Fibroblast of the aortic adventitia (primary cell): ENCODE measurements at places on chromosomes 13 and 19.

GRCh38 chr13:97348569-97349100, 85.3 kb upstream of the RAP2A start:
- no peak for DNase-seq

DNA sequence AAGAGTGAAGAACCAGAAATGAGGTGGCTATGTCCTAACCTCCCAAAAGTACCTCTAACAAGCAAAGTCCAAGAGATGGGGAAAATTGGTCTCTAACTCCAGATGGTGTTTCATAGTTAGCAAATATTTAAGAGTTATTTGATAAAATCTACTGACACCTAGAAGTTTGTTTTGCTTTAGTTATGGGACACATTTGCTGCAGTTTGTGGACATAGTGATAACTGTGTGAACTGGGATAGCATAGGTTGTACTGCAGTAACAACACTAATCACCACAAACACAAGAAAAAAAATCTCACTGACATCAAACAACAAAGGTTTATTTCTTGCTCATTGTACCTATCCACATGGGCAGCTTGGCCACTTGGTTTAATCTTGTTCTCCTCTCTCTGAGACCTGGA, 965.0 kb upstream of the SPRY2 start:
- no peak for DNase-seq

DNA sequence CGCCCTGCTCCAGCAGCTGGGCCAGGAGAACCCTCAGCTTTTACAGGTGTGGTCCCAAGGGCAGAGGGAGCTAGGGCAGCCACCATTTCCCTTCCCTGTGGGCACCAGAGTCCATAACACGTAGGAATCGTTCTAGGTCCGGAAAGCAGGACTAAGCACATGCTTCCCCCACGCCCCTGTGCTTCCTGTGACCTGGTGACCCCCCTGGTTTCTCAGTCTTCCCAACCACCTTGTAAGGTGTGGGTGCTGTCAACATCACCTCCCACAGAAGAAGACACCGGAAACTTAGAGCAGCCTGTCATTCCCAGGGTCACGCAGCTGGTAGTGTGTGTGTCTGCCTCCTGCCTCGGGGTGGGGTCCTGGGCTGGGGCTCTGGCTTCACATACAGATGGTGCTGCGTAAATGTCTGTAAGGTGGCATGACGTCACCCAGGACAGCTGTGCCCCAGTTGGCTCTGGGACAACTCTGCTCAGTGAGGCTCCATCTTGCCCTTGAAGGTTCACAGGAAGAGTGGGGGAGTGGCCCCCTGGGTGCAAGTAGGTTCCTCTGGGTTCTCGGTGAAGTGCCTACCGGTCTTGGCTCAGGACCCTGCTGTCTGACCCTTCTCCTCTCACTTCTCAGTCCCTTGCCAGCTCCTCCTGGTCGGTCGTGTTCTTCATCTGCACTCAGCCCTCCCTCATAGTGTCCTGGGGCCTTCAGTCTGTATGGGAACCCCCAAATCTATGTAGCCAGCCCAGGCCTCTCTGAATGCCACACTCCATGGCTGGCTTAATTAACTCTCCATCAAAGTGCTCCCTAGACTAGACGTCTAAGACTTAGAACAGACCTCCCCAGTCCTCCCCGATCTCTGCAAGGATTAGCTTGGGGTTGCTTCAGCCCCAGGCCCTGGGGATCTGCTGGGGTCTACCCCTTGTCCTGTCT, 4.0 kb downstream of the RAD23A start:
- no peak for DNase-seq

DNA sequence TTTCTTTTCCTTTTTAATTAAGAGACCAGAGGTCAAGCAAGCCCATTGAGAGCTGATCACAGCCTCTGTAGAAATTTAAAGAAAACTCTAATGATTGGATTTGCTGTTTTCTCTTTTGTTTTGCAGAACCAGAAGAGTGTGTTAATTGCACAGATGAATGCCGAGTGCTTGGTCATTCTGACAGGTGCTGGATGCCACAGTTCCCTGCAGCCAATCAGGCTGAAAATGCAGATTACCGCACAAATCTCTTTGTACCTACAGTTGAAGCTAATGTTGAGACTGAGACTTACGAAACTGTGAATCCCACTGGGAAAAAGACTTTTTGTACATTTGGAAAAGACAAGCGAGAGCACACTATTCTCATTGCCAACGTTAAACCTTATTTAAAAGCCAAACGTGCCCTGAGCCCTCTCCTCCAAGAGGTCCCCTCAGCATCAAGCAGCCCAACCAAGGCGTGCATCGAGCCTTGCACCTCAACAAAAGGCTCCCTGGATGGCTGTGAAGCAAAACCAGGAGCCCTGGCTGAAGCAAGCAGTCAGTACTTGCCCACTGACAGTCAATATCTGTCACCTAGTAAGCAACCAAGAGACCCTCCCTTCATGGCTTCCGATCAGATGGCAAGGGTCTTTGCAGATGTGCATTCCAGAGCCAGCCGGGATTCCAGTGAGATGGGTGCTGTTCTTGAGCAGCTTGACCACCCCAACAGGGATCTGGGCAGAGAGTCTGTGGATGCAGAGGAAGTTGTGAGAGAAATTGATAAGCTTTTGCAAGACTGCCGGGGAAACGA, 93.1 kb downstream of the PCDH17 start:
- DNase-seq = no peak

- DNase-seq = no peak
These were observed 22.9 kb downstream of the PPP2R1A start for GRCh38 chr19:52212572-52213255.

GRCh38 chr19:42657556-42657955, 62.8 kb upstream of the CEACAM8 start:
- peak; percentile 23 for DNase-seq

- peak; percentile 94 for DNase-seq
These were observed 109.1 kb downstream of the NALCN start for GRCh38 chr13:101307181-101307701.

DNA sequence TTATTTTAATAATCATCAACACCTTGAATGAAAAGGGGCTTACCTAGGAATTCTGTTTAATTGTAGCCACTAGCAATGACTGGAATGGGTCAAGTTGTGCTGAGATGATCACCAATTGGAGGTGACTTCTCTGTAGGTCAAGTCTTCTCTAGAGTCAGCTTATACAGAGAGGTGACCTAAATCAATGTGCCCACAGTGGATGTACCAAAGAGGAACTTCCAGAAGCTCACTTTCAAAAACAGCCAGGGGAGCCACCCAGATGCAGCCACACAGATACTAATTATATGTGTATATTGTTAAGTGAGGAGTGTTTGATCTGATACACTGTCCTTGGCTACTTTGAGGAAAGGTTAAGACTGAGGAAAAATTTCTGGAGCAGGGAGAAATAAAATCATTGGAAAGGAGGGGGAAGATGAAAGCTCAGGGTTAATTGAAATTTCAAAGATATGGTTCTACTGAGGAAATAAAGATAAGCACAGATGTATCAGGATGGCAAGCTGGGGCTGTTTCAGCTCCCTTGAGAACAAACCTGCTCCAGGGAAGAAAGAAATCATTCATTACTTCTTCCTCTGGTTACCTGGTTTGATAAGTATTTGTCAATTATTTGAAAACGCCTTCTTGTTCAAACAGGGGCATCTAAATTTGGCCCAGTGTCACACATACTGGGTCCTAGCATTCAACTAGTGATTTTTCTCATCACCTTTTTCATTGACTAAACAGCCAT, 5.1 kb downstream of the GPR183 start:
- DNase-seq = no peak

DNA sequence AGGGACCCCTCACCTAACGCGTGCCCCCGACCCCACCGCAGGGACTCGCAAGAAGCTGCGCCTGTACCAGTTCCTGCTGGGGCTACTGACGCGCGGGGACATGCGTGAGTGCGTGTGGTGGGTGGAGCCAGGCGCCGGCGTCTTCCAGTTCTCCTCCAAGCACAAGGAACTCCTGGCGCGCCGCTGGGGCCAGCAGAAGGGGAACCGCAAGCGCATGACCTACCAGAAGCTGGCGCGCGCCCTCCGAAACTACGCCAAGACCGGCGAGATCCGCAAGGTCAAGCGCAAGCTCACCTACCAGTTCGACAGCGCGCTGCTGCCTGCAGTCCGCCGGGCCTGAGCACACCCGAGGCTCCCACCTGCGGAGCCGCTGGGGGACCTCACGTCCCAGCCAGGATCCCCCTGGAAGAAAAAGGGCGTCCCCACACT, 4.7 kb upstream of the MYBPC2 start:
- peak; percentile 73 for DNase-seq

DNA sequence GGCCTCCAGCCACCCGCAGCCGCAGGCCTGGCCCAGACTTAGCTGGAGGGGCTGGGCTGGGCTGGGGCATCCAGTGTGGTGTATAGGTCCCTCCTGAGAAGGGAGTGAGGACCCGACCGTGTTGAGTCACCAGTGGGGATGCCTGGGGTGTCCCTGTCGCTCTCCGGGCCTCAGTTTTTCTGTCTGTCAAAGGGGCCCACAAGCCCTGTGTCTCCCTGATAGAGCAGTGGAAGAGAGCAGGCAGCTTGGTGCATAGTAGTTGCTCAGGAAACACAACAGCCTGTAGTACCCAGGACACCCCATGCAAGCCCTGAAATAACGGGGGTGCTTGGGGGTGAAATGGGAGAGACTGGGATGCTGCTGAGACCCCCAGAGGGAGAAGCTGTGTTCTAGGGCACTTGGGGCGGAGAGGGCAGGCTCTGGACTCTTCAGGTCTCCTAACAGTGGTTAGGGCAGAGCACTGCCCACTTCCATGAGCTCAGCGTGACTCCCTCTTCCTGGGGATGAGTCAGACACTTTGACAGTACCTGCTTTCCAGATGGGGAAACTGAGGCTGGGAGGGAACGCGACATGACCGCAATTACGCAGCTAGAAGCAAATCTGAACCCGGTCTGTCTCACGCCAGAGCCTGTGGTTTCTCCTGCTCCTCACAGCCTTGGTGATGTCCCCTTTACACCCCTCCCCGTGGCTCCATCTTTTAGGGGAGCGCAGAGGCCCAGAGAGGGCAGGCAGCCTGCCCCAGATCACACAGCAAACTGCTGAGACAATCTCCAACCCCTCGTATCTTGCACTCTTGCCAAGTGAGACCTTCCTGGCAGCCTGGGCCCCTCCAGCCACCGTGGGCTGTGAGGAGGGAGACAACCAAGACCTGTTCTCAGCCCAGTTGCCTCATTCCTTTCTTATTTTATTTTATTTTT, 692 bp downstream of the SULT2B1 start:
- no peak for DNase-seq

DNA sequence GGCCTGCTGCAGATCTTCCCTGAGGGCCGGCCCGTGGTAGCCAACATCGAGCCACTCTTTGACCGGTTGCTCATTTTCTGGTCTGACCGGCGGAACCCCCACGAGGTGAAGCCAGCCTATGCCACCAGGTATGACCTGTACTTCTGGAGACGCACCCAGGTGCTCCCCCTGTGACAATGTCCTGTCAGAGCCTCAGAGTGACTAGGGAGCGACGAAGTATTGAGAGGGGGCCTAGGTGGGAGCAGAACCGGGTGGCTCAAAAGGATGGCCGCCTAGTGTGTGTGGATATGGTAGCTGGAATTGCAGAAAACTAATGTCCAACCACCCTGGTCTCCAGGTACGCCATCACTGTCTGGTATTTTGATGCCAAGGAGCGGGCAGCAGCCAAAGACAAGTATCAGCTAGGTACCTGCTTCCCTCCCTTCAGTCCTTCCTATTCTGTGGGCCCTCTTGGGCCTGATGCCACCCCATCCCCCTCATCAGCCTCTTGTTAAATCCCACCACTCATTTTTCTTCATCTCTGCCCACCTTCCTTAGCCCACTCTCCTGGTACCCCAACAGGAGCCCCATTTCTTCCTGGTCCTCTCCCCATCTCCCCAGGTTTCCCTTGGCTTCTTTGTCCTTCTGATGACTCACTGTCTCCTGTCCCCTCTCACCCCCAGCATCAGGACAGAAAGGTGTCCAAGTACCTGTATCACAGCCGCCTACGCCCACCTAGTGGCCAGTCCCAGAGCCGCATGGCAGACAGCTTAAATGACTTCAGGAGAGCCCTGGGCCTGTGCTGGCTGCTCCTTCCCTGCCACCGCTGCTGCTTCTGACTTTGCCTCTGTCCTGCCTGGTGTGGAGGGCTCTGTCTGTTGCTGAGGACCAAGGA, 8.4 kb downstream of the EGLN2 start:
- no peak for DNase-seq

GRCh38 chr13:64020126-64020525, 2604.5 kb upstream of the PCDH20 start:
- DNase-seq = no peak

- DNase-seq = no peak
These were observed 53.9 kb upstream of the KLHL1 start for GRCh38 chr13:70162141-70162540.

DNA sequence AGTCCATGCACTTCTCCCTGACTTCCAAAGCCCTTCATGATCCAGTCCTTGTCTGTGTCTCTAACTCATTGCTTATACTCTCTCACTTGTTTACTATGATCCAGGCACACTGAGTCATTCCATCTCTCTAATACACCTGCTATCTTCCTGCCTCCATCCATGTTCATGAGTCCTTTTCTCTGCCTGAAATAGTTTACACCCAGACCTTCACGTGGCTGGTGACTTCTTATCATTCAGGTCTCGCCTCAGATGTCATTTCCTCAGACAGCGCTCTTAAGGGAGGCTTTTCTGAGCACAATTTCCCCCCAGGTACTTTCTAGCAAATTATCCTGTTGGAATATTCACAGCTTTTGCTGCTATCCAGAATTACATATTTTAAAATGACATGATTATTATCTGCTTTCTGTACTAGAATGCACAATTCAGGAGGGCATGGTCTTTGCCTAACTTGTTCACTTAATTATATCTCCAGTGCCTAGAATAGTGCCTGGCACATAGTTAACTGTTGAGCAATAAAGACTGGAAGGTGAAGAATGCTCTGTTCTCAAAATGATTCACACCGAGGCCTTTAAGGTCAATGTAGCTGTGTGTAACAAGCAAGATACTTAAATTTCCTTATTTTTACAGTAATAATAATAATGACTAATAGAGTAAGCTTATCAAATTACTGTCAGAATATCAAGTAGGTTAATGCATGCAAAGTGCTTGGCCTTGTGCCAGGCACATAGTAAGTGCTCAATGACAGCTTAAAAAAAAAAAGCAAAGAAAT, 183.7 kb upstream of the SPRY2 start:
- peak; percentile 2 for DNase-seq

DNA sequence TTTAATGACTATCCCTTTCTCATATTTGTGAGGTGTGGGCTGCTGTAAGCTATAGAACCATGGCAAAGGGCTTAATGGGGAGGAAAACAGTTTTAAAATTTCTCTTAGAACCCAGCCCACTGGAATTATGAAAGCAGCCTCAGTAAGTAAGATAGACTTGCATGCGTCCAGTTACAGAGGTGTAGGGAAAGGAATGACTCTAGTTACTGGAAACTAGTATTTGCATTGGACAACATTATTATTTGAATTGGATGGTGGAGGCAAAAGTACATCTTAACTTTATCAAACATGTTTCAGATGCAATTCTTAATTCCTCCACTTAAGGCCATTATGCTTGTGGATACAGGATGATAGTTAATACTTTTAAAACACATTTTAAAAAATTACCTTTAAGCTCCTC, 292.9 kb downstream of the SPRY2 start:
- peak; percentile 47 for DNase-seq
